Lung microvascular endothelial cell (primary cell): ENCODE measurements at places on chromosomes 4 and X.

DNA sequence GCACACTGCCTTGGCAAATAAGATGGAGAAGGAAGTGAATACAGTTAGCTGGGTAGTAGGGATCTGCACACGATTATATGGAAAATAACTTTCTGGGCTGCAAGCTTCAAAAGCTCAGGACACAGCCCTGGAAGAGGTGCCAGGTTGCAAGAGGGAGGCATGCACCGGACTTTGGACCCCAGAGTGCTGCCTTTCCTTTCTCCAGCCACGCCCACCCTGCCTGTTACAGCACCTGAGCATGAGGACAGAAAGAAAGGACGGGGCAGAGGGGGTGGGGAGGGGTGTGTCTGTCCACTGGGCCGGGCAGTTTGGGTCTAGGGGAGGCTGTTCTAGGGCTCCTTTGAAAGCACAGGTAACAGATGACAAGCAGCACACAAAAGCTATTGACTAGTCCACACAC, 152.8 kb downstream of the ENPP6 start:
- no peak for DNase-seq

DNA sequence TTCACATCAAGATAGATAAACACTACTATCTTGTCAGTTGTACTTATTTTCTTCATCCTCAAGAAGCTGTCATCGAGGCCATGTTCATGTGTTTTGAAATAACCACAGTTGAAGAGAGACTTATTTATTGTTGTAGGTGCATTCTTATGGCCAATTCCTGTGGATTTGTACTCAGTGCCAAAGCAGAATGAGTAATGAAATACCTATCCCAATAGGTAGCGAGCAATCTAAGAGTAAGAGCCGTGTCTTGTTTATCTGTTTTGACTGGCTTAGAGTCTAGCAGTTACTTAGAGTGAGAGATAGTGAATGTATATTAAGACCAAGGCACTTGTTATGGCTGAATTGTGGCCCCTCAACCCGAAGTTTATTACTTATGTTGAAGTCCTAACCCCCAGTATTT, 631.0 kb upstream of the SPANXN1 start:
- DNase-seq = no peak

DNA sequence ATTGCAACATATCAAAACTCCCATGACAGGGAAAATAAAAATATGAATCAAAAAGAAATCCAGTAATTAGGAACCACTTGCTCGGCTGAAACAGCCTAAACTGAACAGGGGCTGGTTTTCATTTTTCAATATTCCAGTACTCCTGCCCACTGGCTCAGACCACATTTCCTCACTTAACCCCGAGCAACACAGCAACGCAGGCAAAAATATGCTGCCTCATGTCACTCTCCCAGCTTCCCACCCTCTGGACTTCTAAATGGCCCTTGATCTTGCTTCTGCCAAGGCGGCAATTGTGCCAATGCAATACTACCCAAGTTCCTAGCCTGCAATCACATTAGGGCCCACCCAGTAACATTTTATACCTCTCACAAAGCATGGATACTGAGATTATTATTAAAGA, 30.6 kb downstream of the USP46 start:
- no peak for DNase-seq

DNA sequence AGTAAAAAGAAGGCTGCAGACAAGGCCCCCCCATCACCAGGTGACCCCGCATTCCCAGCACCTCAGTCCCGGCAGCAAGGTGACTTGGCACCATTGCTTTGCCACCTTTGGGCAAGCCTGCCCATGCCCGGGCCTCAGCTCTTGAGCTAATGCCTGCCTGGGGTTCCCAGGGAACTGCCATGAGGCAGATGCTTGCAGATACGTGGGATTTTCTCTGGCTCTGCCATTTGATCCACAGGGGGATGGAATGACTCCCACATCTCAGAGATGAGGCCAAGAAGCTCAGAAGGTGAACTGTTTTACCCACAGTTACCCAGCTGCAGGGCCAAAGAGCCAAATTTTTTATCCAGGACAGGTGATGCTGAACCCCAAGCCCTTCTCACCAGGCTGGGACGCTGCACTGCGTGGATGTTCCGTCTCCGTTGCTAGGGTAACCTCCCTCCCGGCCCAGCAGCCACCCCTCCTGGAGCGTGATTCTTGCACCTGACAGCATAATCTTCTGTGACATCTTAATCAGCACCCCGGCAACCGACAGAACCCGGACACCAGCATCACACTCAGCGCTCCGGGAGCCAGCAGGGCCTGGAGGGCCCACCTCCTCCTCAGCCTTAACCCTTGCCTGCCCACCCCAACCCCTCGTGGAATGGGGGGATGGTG, 15.7 kb upstream of the MSX1 start:
- no peak for DNase-seq

- DNase-seq = no peak
Measured at GRCh38 chr4:7161721-7162214, 30.6 kb upstream of the SORCS2 start.

DNA sequence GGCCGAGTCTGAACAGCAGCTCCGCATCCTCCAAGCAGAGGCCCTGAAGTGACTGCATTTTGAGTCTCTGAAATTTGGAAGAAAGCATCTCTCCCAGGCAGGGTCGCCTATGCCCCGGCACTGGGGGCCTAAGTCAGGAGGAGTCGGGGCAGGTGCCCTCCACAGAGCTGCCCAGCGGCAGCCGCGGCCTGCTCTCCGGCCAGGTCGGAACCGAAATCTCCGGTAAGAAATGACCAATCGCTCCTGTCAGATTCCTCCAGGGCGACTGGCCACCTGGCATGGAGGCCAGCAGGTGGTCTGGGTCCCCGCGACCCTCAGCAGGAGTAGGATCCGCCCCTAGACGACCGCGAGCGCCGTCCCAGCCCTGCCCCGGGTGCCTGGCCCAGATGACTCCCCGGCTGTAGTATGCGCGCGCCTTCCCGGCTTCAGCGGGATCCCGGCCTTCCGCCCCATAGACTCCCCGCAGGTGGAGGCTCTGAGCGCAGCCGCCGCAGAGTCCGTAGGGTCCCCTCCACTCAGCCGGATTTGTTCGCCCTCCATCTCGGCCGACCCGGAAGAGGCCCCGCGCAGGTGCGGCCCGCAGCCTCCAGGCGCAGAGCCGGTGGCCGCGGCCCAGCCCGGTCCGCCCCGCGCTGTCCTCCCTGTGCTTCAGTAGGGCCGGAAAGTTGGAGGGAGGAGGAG, 1.5 kb downstream of the NKX1-1 start:
- DNase-seq = no peak

GRCh38 chrX:9845578-9845952, 59.3 kb downstream of the SHROOM2 start:
- peak; percentile 34 for DNase-seq

DNA sequence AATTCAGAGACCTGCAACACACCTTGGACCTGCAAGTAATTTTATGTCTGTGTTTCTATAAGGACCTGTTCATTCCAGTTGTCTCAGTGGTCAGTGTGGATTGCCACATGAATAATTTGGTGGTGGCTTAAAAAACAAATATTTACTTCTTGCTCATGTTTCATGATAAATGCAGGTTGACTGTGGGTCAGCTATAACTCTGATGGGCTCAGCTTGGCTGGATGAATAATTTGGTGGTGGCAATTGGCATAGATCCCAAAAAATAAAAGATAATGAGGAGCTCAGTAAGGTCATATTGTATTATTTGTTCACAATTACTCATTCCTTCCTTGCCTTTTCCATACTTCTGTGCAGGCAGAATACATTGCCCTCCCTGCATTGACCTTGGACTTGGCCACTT, 18.9 kb upstream of the SCRG1 start:
- peak; percentile 8 for DNase-seq

GRCh38 chrX:68304602-68305001, 128.7 kb downstream of the OPHN1 start:
- DNase-seq = no peak

DNA sequence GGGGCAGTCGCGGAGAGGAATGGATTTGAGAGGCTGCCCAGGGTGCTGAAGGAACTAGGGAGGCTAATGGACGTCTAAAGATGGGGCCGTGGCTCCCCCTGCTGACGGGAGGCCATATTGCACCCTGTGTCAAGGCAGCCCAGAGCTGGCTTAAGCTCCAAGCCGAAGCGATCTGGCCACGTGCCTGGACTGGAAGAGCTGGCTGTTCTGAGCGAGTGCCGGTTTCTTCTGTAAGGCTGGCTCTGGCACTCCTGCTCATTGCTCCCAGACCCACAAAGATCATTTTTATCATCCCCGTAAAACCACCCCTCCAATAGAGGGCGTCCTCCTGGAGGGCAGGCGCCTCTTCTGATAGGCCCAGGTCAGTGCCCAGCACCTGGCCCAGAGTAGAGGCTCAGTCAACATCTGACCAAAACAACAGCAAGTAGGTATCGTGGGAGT, 5.6 kb downstream of the PNCK start:
- DNase-seq = peak; percentile 76

GRCh38 chrX:2538031-2538757, 37.4 kb upstream of the DHRSX start:
- DNase-seq = no peak

GRCh38 chr4:32117693-32118092, 1397.5 kb downstream of the PCDH7 start:
- DNase-seq = no peak

DNA sequence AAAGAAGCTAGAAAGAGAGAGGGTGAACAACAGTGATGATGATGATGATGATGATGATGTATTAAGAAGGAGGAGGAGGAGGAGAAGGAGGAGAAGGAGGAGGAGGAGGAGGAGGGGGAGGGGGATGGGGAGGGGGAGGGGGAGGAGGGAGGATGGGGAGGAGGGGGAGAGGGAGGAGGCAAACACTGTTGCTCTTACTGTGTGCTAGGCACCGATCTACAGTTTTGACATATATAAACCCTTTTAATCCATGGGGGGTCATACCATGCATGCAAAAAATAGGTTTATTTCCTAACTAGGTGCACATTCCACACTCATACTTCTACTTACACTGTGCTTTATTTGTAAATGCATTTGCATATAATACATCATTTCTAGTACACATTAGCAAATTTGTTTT, 482.8 kb upstream of the FAM241A start:
- no peak for DNase-seq

DNA sequence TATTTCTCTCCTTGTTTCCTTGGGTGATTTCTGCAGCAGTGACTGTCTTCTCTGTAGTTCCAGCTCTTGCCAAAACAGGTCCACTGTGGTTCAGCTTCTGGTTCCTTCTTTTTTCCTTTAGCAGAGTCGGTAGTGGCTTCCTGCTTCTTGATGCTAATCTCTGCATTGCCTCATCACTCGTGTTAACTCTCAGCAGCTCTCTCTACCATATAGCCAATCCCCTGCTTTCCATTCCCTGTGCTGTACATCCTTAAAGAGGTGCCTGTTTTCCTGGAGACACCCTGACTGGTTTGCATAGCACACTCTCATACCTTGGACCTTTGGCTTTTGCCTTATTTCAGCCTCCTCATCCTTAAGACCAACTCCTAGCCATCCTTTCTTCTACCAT, 191.2 kb upstream of the LNX1 start:
- no peak for DNase-seq

DNA sequence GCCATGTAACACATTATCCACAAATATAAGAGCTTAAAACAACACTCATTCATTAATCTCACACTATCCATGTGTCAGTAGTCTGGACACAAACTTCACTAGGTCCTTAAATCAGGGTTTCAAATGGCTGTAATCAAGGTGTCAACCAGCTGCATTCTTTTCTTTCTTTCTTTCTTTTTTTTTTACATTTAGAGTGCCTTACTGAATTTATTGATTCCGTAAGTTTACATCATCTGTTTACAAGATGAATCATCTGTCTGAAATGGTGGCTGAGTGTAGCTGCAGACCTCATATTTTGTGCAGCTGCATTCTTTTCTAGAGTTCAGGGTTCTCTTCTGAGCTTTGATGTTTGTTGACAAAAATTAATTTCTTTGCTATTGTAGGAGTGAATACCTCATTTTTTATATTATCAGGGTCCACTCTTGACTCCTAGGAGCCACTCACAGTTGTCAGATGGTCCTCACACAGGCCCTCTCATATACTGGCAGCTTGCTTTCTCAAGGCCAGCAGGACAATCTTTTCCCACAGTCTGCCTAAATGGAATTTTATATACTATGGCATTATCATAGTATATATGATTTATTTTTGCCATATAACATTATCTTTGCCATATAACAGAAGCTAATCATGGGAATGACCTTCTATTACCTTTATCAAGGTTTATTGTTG, 37.8 kb downstream of the SPOCK3 start:
- DNase-seq = no peak

- DNase-seq = peak; percentile 28
Measured at GRCh38 chr4:77849278-77849965, 13.2 kb upstream of the MRPL1 start.

DNA sequence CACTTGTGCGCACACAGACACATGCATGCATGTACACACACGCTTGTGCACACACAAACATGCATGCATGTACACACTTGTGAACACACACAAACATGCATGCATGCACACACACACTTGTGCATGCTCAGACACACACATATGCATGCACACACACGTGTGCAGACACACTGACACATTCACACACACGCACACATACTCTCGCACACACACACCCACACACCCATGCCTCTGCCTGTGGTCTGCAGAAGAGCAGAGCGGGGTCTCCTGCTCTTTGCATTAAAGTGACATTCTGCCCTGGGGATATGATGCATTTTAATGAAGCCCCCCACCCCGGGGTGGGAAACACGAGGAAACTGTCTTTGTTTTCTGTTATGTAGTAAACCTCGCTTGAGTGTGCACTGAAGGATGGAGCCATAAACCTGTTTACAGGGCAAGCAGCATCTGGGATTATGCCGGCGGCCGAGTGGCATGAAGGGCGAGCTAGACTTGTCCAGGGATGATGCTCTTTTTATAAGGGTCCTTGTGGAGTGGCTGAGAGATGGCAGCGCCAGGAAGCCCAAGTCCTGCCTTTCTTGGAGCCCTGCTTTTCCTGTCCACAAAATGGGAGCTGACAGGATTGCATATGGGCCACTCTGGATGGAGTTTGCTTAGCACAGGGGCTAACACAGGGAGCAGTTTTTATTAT, 17.8 kb downstream of the PSAPL1 start:
- DNase-seq = no peak

DNA sequence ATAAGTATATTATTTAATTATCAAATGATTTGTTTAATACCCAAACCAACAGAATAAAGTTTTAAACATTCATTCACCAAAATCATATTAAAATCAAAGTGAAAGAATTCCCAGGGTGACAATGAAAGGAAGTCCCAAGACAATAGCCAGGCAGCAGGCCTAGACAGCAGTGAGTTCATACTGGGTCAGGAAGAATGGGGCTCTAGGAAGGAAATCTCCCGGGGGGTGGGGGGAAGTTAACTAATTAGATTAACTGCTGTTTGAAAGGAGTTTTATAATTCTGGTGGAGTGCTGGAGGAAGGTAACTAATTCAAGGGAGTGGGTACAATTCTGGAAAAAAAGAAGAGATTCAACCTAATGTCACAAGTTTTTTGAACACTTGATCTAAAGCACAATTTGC, 104.1 kb downstream of the ZAR1 start:
- peak; percentile 73 for DNase-seq

GRCh38 chr4:79217025-79217424, 108.8 kb downstream of the NAA11 start:
- DNase-seq = no peak

- no peak for DNase-seq
Measured at GRCh38 chr4:161172396-161173026, 991.3 kb downstream of the FSTL5 start.

DNA sequence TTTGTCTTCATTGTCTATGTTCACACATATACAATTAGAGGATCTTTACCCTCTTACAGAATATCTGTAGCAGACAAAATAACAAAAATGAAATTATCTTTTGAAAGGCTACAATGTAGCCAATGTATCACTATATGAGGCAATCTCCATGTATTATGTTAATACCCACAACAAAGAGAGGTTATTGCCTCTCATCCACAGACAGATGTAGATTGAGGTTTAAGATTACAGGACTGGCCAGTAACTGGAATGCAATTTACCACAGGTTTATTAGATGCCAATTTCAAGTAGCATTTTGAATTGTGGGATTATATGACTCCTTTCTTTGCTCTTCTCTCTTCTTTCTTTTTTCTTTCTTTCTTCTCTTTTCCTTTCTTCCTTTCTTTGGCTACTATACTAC, 242.6 kb downstream of the ANKRD50 start:
- no peak for DNase-seq
